ENCODE measurements at places on chromosomes 12 and 14.

DNA sequence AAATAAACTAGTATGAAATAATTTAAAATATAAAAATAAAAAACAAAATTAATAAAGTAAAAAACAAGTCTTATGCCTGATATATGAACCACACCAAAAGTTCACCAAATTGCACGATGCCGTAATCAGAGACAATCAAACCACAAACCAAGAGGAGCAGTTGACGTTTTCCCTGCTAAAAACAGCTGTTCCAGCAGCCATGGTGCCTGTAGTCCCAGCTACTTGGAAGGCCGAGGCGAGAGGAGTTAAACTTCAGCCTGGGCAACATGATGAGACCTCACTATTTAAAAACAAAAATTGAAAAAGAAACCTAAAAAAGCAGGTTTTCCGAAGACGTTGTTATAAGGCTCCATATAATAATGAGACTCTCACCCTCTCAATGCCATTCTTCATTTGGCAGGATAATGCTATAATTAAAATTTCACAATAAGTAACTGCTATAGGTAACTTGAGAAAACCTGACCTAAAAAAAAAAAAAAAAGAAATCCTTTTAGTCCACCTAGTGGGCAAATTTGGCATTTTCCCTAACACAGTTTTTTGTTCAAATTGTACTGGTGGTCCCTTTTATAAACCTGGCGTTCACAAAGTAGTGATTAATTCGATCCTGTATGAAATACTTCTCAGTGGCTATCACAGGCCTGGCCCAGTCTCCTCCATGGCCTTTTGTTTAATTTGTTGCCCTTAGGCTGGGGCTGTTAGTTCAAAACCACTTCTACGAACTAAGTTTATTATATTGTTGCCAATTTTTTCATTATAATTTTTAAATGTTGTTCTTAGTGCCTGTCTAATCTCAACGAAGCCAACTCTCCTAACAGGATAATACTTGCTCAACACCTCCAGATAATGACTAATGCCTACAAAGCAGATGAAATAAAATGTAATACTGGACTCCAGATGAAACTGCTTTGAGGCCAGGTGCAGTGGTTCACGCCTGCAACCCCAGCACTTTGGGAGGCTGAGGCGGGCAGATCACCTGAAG, 62.1 kb downstream of the TNFAIP2 start:
- DNase-seq = peak; percentile 77

- no peak for DNase-seq
Observed at GRCh38 chr12:807041-807735, 54.8 kb downstream of the WNK1 start.

DNA sequence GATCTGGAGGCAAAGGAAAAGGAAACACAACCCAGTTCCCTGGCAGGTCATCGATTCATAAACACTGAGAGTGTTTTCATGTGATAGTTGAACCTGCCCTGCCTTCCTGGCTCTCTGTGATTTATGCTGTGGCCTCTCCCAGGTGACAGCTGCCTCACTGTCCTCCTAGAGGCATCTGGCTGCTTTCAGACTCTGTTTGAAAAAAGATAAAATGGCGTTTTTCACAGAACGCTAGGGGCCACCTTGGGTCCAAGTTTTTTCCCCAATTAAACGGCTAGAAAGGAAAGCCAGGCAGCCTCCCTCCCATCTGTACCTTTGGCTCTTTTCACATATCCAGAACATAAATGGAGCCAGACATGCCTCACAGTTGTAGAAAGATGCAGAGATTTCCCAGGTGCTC, 252.6 kb upstream of the CCDC196 start:
- DNase-seq = no peak

DNA sequence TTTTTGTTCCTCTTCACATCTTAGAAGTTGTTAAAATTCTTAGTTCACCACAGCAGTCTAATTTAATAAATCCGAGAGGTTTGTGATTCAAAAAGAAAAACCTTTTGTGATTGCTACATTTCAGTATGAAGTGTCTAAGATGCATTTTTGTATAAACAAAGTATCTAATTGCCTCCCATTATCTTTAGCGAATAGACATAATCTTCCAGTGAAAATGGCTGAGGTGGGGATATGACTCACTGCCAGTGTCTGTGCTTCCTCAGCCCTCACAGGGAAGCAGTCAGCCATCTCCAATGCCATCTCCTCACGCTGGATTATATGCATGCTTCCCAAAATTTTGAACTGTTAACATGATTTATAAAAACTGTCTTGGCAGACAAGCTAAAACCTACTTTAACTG, 7.6 kb downstream of the GCH1 start:
- DNase-seq = peak; percentile 50

DNA sequence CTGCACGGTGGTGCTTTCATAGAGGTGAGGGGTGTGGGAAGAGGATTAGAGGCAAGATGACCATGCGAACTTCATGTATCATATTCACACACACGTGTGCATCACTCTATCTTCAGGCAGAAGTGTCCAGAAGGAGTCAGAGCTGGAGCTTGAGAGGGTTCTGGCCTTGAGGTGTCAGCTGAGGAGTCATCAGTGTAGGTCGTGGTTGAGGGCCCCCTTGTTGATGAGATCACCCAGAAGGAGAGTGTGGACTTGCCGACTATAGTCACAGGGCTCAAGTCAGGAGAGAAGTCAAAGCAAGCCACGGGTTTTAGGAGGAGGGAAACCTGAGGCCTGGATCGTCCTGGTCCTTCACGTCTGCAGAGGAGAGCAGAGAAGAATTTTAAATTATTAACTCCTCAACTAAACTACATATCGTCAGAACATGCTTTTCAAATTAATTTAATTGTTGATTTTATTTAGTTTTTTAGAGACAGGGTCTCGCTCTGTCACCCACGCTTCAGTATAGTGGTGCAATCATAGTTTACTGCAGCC, 25.4 kb downstream of the EML1 start:
- DNase-seq = no peak

- DNase-seq = no peak
Observed at GRCh38 chr12:94638521-94638920, 11.8 kb downstream of the TMCC3 start.

DNA sequence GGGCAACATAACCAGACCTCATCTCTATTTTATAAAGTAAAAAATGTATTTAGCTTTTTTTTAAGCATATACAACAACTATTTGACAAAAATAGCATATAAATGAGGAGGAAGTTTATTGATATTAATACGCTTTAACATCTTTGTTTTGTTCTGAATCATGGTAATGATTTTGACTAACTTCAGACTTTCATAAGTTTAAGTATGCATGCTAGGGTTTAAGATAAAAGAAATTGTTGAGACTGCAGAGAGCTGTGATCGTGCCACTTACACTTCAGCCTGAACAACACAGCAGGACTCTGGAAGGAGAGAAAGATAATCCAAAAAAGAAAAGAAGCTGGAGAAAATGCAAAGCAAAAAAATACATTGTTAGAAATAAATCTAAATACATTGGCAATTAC, 87.9 kb upstream of the AEBP2 start:
- DNase-seq = no peak

- DNase-seq = peak; percentile 93
Observed at GRCh38 chr12:31736472-31736871, 7.7 kb upstream of the AMN1 start.

GRCh38 chr12:22855456-22855855, 230.5 kb downstream of the ETNK1 start:
- DNase-seq = no peak

DNA sequence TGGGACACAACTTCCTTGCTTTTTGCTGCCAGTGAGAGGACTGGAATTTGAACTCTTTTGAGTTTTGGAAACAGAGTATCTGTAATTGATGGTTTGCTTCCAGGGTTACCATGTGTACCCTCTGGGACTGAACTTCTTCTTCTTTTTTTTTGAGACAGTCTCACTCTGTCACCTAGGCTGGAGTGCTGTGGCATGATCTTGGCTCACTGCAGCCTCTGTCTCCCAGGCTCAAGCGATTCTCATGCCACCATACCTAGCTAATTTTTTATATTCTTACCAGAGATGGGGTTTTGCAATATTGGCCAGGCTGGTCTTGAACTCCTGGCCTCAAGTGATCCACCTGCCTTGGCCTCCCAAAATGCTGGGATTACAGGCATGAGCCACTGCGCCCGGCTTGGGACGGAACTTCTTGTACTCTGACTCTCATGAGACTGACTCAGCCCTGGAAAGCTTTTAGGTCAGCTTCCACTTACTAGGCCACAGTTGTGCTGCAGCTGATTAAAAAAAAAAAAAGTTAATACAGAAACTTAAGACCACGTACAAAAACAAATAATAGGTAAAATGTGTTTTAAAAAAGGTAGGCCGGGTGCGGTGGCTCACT, 15.8 kb downstream of the SEL1L start:
- no peak for DNase-seq

DNA sequence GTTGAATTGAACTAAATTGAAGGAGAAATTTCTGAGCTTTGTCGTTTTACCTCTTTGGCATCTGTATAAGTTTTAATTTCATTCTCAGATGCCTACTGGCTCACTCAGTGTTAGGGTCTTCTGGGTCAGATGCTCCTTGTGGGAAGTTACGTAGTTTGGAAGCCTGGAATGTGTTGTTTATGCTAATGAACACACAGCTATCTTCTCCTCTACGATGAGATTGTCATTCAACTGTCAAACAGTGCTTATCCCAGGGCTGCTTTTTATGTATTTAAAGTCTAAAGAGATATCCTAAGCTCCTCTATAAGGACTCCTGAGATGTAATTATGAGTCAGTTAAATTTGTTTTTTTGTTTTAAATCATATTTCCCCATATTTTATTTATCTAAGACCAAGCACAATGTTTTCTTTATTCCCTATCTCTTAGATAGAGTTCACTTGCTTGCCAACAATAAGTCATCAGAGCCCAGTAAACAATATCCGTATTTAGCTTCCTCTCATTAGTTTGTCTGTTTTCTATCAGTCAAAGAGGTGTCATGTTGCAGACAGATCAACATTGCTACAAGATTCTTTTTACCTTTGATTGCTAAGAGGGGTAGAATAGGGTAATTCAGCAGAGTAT, 368.0 kb upstream of the PDE3A start:
- DNase-seq = no peak

DNA sequence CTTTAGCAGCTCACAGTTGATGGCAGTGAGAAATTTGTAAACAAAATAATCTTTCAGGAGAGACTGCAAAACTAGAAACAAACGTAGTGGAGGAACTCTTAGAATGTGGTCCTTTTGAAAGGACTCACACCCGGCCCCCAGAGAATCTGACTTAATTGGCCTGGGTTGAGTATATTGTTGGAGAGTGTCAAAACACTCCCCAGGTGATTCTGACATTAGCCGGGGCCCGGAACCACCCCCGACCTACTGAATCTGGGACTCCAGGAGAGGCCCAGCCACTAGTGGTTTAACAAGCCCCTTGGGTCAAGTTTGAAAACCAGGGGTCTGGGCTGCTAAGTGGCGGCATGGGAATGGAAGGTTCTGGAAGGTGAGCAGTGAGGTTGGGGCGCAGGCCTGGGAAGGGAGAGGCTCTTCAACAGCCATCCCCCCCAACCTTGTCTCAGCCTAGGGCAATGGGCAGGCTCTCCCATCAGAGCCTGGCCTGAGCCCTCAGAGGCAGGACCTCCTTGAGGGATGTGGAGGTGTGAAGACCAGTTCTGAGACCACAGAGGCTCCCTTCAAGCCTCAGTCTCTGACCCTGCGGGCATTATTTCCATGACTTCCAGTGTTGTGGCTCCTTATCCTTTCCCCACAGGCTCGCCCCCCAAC, 1.1 kb upstream of the ELK3 start:
- DNase-seq = no peak

DNA sequence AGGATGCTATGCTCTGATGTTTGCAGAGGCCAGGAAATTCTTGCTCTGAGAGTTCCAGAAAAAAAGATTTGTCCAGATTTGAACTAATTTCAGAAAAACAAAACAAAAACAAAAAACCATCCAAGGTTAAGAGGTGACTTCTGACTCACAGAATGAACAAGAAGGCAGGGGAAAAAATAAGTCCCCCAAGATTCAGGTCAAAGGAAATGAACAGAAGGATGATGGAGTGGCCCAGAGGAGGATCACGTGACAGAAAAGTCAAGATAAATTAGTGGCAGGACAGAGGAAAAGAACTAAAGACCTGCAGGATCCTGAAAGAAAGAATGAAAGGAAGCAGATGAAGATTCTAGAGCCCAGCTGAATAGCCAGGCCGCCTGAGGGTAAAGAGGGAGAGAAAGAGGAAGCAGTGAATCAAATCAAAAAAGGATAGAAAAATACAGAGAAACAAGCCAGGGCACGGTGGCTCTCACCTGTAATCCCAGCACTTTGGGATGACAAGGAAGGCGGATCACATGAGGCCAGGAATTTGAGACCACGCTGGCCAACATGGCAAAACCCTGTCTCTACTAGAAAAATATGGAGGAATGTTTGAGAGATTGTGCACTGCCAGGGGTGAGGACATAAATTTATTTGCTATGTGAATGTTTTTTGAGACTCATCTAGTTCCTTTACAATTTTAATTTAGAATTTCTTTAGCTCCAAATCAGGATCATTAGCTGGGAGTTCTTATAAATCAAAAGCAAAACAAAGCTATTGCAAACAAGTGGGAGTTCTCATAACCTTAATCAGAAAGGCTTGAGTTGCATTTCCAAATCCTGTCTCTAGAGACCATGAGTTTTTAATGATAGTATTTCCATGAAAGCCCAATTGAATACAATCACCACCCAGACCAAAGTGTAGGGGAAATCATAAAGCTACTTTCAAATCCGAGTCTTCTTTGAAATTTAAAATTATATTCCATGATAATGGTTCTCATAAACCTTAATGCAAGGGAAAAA, 217.1 kb upstream of the PLEKHG7 start:
- DNase-seq = no peak

DNA sequence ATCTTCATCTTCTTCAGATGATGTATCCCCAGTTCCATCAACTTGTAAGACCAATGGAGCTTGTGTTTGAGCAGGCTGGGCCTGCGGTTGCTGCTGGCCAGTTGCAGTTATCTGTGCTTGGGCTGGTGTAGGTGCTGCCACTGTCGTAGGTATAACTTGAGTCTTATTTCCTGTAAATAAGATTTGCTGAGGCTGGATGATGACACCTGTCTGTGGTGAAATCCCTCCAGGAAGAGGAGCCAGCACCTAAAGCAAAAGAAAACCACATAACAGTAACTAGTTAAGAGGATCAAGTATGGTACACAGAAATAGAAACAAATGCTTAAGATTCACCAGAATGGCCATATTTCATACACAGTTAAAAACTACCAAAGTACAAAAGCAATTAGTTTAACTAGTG, 28.2 kb downstream of the GTF2A1 start:
- DNase-seq = no peak

DNA sequence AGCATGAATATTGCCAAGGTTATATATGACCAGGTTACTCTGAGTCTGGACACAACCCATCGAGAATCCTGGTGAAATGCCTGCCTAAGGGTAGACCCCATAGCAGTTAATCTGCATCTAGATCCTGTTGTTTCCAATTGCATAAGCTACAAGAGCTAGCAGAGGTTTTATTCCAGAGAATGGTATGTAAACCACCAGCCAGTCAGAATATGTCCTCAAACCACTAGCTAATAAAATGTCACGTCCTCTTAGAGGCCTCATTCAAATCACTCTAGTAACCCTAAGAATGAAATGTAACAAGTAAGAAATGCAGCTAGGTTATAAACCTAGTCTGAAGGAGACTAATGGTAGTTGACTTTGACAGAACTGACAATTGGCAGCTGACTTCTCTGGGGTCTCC, 9.0 kb upstream of the YLPM1 start:
- no peak for DNase-seq

GRCh38 chr14:71499018-71499417, 433.2 kb upstream of the RGS6 start:
- DNase-seq = no peak

Measured in bronchial epithelial cell (primary cell).